ENCODE measurements at places on chromosomes 4 and X.

- DNase-seq = peak; percentile 89
Observed at GRCh38 chr4:145545538-145546174, 64.0 kb downstream of the SMAD1 start.

GRCh38 chrX:110409925-110410324 lies 51.3 kb downstream of the RTL9 start:
- DNase-seq = no peak

DNA sequence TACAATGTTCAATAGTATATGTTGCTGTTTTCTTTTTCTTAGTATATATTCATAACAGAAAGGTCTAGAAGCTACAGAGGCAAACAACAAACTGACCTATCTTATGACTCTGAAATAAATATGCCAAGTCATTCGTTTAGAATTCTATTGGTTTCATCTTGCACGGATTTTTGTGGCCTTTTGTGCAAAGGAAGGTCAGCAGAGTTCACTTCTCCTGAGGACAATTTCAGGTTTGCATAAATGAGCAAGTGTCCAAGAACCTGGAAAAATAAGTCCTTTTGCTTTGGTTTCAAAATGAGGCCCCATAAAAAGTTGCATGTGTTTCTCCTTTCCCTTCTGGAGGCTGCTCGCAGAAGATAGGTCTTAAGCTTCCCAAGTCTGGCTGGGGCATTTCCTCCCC lies 156.9 kb downstream of the APBB2 start:
- DNase-seq = no peak

- peak; percentile 1 for DNase-seq
Observed at GRCh38 chrX:16347968-16348670, 180.8 kb downstream of the MAGEB17 start.

- no peak for DNase-seq
Observed at GRCh38 chr4:3684546-3684945, 81.6 kb upstream of the ADRA2C start.

DNA sequence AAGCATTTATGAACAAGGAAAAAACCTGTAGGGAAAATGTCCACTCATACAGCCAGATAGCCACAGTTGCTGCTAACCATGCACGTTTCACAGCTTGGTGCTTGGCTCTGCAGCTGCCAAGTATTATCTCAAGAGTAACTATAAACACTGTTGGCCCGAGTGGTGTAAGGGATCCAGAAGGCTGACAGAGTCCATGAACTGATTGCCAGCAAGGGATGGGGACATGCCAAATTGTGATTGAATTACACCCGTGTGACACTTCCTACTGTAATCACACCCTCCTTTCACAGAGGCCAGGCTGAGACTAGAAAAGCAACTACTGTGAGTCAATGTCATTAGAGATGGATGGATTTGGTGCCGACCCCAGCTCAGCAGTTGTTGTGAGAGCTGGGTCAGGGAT lies 223.9 kb upstream of the ANKRD50 start:
- peak; percentile 83 for DNase-seq

DNA sequence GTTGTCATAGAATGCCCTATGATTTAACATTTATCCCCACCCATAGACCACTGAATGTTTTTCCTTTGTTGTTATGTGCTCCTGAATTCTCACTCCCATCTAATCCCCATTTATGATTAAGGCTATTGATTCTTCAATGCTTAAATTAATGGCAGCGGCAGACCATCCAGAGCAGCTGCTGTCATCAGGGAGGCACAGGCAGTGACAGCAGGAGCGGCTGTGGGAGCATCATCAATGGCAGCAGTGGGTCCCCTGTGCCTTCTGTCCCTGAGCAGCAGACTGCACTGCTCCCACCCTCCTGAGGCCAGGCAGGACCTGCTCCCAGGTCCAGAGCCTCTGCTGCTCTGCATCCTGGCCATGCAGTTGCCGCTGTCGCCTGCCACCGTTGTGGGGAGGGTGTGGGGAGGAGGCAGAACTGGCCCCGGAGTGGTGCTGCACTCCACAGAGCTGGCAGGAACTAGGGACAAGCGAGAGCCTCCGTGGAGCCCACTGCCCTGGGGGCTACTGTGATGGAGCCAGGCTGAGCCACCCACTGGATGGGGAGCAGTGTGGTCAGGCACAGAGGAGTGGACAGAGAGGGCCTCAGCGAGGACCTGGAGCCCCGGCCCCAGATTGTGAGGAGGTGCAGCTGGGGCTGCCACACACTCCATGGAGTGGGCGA lies 29.0 kb downstream of the NAA11 start:
- no peak for DNase-seq

GRCh38 chr4:110119880-110120279 lies 78.5 kb downstream of the ELOVL6 start:
- DNase-seq = no peak

DNA sequence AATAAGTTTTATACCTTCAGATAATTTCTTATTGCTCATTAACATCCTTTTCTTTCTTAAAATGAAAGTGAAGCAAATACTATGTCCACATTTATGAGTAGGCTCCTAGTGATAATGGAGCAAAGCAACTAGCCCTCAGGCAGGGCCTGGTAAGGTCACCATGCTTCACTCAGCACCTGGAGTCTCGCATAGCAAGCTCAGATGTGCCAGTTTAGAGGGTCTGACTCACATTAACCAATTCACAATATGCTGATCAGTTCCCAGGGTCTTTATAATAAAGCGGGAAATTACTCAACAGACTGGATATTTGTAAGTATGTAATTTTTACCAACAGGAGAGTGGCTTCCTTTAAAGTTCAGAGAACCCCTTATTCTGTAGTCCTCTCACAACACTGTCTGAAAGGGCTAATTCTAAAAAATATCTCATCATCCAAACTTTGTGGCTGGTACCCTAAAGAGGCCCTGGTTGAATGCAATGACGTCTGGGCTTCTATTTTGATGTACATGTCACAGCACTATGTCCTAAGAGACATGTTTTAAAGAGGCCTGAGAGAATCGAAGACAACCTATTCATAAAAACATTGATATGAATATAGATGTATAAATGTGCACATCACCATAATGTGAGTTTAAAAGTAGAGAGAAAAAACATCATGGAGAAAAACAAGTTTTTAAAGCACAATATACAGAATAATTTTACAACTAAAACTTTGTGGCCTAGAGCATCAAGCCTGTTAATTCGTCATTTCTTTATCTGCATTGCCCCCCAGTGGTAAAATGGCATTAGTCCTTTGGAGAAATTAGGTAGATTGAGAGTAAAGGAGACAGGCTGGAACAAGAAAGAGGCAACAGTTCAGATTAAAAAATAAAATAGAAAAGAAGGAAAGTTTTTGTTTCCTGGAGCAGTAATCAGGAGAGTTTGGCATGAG lies 44.3 kb downstream of the IL21 start:
- no peak for DNase-seq

DNA sequence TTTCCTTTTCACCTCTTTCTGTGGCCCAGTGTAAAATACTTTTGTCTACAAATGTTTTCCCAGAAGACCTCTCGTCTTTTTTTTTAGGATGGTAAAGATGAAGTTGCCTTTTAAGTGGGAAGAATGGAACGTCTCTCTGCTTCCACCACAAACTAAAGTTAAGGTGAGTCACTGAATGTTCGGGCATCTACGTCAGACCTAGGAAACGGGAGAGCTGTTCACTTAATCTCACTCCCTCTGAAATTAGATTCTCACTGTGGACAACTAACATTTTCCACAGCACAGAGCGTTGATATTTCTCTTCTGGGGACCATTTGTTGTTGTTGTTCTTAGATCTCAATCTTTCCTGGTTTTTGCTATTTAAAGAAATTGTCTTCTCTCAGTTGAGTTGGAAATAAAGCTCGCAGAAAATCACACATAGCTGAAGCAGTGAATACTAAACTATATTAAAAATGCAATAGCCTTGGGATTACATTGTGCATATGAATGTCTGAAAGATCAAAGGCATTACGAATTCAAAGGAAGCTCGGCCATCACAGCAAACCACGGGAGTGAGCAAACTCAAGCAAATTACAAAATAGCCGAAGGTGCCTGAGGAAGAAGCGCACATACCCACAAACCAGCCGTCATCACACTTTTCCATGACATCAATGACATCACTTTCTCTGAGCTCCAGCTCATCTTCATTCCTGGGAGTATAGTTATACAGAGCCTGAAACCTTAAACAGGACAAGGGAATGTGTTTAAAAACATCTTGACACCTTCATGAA lies 53.9 kb upstream of the PDLIM3 start:
- DNase-seq = no peak

DNA sequence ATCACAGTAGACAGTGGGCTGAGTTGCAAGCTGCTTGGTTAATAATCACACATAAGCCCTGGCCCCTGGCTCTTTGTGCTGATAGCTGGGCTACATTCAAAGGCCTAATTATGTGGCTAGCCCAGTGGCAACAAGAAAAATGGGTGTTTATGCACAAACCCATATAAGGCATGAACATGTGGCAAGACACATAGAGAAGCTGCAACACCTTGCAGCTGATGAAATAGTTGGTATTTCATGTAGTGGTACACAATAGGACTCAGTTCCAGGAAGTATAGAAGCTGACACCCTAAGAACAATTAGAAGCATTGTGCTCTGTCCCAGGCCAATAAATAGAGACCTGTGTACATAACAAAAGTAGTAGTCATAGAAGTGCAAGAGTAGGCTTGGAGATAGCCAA lies 14.6 kb upstream of the ZNF630 start:
- no peak for DNase-seq

DNA sequence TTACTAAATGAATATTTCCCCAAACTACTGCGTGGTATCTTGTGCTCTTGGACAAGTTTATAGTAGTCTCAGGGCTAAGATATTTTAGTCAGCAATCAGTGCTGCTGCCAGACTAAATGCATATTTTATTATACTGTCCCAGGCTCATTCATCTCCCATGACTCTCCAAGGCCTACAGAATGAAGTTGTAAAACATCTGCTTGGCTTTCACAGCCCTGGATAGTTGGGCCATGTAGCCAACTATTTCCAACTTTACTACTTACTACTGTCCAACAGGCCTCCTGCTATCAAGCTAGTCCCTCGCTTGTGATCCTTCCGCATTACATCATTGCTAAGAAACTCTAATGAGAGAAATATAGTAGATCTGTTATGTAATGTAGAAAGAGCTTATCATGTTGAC lies 31.4 kb downstream of the MAGEB16 start:
- DNase-seq = peak; percentile 61

- DNase-seq = no peak
Observed at GRCh38 chr4:150974252-150974640, 40.8 kb downstream of the LRBA start.

- DNase-seq = no peak
Observed at GRCh38 chr4:16261313-16261878, 35.1 kb upstream of the TAPT1 start.

GRCh38 chr4:150561143-150561737 lies 20.7 kb upstream of the MAB21L2 start:
- no peak for DNase-seq

DNA sequence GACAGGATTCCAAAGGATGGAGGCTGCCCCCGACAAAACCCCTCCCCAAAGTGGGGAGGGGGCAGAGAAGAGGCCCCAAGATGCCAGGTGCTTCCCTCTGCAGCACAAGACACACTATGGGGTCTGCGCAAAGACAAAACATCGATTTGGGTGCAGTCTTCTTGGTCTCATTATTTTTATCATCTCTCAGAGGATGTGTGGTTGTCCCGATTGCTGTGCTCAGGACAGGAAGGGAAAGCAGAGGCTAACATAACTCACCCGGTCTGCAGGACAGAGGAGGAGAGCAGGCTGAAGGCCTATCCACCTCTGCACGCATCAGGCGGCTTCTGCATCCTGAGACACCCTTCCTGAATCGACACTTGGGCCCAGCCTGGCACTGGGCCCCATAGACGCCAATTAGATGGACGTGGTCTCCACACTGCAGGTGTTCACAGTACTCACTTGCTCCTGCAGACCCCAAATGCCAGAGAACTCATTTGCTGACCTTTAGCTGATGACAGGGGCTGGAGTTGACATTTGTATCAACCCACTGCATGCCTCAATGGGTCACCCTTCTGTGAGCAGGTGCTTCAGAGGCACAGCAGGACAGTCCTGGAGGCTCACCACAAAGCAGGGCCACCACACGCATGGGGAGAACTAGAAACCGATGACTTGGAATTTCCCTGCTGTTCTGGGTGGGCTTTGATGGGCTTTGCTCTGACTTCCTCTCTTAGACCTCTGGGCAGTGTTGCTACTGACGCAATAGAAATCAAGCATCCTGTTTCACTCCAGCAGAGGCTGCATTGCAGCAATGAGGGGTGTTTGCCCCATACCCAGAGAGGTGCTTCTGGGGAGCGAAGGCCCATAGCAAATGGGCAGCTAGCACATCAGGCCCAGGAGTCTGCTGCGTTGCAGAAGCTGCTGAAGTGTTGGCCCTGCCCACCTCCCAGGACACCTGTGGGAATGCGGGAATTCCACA lies 96.3 kb upstream of the ENPP6 start:
- no peak for DNase-seq

- no peak for DNase-seq
Observed at GRCh38 chrX:39650768-39651347, 446.9 kb downstream of the BCOR start.

- no peak for DNase-seq
Observed at GRCh38 chr4:102335616-102336015, 9.7 kb downstream of the SLC39A8 start.
